ENCODE measurements at places on chromosomes 3 and 15.

GRCh38 chr3:117898722-117899522 lies 1135.7 kb downstream of the IGSF11 start:
- DNase-seq: no peak

GRCh38 chr3:161489395-161489794 lies 7.2 kb upstream of the OTOL1 start:
- DNase-seq: no peak

- no peak for DNase-seq
Observed at GRCh38 chr15:29259233-29259632, 10.4 kb downstream of the NSMCE3 start.

DNA sequence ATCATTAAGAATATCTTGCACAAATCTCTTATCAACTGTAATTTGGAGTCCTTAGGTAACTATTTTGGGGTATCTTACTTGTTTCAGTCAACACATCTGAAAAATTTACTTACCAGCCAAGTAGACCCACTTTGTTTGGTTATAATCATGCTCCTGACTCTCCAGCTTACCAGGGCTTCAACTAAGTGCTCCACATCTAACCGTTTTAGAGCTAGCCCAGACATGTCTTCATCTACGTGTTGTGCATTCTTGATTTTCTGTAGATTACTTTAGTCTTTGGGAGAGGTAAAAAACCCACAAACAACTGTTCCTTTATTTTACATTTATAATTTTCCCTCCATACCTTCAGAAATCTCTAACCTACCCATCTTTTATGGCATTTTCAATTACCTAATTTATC lies 17.2 kb downstream of the EAF2 start:
- DNase-seq: no peak

GRCh38 chr3:51243924-51244323 lies 141.2 kb upstream of the MANF start:
- DNase-seq: no peak

DNA sequence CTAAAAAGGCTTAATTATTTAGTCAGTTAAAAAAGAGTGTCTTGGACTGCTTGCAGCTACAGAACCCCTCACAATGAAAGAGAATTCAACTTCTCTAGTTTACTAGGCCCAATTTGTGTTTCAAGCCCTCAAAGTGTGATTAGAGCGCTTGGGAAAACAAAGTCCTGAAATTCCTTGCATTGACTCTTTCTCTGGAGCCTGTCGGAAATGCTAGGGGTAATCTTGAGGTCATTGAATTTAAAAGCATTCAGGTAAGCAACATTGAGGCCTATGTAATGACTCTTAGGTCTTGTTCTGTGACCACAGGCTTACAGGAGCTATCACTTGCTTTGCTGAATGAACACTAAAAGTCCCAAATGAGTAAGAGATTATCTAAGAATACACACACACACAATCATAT lies 186.0 kb downstream of the NLGN1 start:
- no peak for DNase-seq

GRCh38 chr15:35209838-35210237 lies 124.7 kb upstream of the NANOGP8 start:
- DNase-seq: no peak

DNA sequence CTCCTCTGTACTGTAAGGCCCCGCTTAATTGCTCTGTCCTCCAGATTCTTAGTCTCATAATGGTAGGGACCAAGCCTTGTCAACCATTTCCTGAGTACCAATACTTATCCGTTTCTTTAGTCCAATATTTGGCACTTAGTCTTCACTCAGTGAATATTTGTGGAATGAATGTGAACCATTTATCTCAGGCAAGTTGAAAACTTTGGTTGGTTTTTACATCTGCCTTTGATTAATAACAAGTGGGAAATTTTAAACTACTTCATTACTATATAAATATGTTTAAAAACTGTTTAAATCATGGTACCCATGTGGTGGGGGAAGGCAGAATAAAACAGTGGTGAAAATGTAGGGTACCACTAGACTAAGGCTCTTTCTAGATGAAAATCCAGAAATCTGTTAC lies 15.2 kb downstream of the CA12 start:
- DNase-seq: no peak

DNA sequence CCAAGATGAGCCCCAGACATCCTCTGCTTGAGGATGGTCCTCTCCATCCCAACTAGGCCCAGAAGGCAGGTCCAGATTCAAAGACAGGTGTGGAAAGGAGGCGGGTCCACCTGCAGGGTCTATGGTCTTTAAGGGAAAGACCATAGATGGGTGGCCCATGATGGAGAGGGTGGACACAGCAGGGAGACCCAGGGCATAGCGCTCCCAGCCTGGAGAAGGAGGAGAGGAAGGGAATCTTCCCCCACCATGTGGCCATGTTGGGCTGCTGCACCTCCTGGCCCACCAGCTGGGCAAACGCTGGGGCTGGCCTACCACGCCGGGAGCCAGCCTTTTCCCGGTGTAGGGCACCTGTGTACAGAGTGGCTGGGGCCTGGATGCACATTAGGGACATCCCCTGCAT lies 265.2 kb upstream of the TLE3 start:
- no peak for DNase-seq

- no peak for DNase-seq
Observed at GRCh38 chr3:197533396-197533795, 22.4 kb downstream of the BDH1 start.

GRCh38 chr3:148360051-148360450 lies 337.7 kb upstream of the AGTR1 start:
- no peak for DNase-seq

- no peak for DNase-seq
Observed at GRCh38 chr3:110174908-110175307, 837.6 kb upstream of the DPPA4 start.

- no peak for DNase-seq
Observed at GRCh38 chr3:126340943-126341754, 16.1 kb downstream of the KLF15 start.

DNA sequence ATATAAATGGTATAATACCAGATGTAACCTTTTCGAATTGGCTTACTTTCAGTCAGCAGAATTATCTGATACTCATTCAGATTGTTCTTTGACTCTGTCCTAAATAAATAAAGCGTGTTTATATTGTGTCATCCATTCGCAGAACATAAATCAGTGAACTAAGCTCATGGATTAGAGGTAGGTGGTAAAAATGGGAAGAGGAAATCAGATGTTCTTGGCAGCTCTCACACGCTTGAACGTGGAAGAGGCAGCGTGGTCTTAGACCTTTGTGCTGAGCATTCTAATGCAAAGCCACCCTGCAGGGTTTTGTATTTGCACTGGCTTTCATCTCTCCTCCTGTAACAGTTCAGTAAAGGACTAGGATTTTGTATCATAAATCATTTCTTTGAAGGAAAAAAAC lies 441.4 kb downstream of the GABRG3 start:
- DNase-seq: no peak

DNA sequence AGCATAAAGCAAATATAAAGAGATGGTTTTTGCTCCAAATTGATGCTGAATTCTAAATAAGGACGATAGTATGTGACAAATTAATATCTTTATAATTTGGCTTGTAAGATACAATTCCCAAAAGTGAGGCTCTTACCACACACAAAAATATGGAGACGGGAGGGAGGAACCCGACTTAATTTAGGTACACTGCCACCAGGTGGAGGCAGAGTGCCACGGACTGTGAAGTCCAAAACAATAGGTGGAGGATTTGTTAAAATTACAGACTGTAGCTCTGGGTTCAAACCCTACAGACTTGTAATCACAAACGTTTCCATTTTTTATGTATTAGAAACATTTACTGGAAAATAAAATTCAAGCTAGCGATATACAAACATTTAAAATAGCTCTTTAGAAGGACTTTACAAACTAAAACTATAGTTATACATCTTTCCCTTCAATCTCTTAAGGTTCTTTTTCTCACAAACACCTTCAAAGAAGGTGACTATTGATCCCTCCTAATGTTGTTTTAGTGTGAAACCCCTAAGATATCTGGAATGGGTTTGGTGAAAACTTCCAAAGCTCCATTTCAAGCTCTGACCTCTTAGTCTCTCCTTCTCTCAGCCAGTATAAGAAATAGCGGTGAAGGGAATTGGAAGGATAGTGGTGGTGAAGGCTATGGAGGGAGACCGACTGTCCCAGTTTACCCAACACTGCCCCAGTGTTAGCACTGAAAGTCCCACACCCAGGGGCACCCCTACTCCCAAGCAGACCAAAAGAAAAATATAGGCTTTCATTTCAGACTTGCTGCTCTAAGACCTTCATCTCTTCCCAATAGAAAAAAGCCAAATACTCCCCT lies 89.7 kb downstream of the AQP9 start:
- DNase-seq: peak; percentile 54

GRCh38 chr15:91263632-91264531 lies 163.8 kb downstream of the SV2B start:
- DNase-seq: no peak

DNA sequence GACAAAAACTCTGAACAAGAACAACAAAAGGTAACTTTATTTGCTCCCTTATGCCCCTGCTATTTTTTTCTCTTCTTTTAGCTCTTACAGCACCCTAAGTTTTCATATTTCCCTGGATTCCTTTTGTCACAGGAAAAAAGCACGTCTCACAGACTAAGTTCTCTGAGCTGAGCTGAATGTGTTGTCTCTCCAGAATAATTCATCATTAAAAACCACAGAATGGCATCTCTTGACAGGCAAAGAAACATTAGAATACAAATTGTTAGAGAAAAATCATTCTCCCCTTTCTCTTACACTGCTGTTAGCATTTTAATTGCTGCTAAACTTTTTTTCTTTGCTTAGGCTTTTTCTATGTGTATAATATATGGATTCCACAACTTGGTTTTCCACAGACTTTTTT lies 48.7 kb upstream of the SECISBP2L start:
- DNase-seq: no peak

- DNase-seq: no peak
Observed at GRCh38 chr3:17845026-17845812, 102.8 kb upstream of the TBC1D5 start.

DNA sequence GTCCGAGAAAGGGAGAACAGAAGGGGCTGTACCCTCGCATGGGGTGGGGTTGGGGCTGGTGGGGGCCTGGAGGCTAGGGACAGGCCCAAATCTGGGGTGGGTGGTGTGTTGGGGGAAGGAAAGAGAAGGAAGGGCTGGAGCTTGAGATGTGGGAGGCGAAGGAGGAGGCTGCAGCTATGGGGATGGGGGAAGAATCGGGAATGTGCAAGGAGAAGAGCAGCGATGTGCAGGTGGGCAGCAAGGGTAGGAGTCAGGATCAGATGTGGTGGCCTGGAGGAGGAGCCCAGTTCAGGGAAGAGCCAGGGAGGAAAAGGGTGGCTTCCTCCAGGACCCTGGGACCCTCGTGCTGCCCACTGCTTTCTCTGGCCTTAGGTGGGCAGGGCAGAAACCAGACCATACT lies 21.2 kb downstream of the ZNF35 start:
- DNase-seq: no peak

GRCh38 chr15:48631176-48631770 lies 14.2 kb downstream of the FBN1 start:
- no peak for DNase-seq

- no peak for DNase-seq
Observed at GRCh38 chr3:166248784-166249183, 411.6 kb upstream of the BCHE start.

- no peak for DNase-seq
Observed at GRCh38 chr3:21330293-21330692, 420.7 kb downstream of the ZNF385D start.

DNA sequence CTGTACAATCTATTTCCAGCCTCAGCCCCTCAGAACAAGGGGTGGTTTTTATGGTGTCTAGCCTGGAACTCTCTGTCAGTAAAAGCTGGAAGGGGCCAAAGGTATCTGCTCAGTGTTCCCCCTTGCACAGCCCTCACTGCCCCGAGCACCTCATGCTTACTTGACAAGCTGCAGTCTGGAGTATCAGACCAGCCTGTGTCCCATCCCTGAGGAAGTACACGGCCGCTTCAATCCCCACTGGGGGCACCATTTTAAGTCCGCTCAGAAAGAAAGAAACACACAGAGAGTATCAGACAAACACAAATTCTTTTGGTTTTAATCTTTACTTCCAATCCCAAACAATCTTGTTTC lies 32.4 kb downstream of the UMPS start:
- no peak for DNase-seq

- DNase-seq: no peak
Observed at GRCh38 chr3:35498506-35499210, 140.7 kb upstream of the ARPP21 start.

DNA sequence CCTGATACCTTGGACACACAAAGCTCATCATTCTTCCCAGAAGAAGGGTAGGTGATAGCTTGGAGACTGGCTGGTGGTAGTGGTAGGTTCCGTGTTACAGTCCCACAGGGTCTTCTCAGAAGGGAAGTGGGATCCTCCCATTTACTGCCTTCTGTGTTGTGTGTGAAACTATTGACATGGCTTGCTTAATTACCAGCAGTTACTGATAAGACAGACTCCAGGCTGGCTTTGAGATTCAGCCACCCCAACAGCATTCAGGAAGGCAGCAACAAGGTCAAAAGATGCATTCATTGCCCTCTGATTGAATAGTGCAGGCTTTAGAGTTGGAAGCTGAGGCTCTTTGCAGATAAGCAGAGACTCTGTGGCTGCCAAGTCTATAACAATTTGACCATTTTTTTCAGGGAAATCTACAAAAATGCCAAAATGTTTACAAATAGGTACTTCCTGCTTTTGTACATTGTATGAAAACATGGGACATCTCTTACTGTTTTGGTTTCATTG lies 7.7 kb downstream of the ARNT2 start:
- no peak for DNase-seq

- no peak for DNase-seq
Observed at GRCh38 chr3:4290272-4290893, 12.8 kb upstream of the SETMAR start.

GRCh38 chr15:66619152-66619903 lies 53.5 kb upstream of the LCTL start:
- DNase-seq: no peak

All from stimulated activated CD4-positive, alpha-beta T cell treated with anti-CD3 and anti-CD28 coated beads, Interleukin-1b, Interleukin-23, amount 100 ng/mL, for 24 hours (primary cell).